ENCODE measurements at places on chromosomes 12 and 14.

- no peak for DNase-seq
Observed at GRCh38 chr14:78202163-78202562, 32.0 kb downstream of the NRXN3 start.

DNA sequence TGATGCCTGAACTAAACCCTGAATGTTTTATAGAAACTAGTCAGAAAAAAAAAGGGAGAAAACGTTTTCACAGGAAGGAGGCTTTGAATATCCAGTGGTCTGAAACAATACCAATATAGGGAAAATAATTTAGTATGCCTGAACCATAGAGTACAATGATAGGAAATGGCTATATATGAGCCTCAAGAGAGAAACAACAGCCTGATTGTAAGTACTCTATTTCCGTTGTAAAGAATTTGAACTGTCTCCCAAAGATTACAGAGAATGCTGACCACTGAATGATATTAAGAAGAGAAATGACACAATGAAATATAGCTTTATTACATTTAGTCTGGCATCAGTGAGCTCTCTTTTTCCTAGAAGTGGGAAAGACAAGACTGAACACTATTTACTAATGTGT, 5.5 kb upstream of the GABARAPL1 start:
- DNase-seq: no peak

DNA sequence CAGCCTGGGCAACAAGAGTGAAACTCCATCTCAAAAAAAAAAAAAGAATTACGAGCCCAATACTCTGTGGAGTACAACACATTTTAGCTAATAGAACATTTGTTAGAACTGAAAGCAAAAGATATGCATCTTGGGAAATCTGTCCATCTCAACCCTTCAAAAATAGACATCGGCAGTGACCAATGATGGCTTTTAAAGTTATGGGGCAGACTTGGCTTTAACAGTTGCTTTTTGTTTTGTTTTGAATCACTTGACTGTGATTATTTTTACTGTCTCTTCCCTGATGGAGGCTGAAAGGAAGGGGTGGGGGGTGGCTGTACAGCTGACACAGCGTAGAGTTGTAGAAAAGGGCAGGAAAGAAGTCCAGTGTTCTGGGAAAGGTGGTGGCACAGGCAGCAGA, 2.2 kb downstream of the FKBP11 start:
- DNase-seq: no peak

GRCh38 chr12:53854701-53855316, 83.8 kb upstream of the HOXC13 start:
- no peak for DNase-seq

GRCh38 chr12:68245180-68246021, 8.0 kb downstream of the IL22 start:
- no peak for DNase-seq

GRCh38 chr14:91341751-91342154, 75.9 kb downstream of the CCDC88C start:
- no peak for DNase-seq

DNA sequence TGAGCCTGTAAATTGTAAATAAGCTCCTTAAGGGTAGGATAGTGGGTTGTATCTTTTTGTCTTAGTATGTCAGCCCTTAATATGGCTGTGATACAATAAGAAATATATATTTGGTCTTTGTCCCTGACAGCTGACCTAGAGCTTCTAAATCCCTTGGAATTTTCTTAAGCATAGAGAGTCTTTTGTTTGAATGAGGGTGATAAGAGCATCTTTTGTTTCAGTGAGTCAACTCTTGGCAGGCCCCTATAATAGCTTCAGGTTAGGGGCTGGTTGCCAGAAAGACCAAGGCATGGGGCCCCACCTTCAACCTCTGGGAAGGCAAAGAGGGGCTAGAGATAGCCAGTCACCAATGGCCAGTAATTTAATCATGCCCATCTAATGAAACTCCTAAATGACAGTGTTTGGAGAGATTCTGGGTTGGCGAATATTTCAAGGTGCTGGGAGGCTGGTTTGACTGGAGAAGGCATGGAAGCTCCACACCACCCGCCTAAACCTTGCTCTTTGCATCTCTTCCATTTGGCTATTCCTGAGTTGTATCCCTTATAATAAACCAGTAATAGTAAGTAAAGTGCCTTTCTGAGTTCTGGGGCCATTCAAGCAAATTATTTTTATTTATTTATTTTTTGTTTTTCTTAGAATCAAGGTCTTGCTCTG, 10.5 kb downstream of the PALS1 start:
- DNase-seq: no peak

DNA sequence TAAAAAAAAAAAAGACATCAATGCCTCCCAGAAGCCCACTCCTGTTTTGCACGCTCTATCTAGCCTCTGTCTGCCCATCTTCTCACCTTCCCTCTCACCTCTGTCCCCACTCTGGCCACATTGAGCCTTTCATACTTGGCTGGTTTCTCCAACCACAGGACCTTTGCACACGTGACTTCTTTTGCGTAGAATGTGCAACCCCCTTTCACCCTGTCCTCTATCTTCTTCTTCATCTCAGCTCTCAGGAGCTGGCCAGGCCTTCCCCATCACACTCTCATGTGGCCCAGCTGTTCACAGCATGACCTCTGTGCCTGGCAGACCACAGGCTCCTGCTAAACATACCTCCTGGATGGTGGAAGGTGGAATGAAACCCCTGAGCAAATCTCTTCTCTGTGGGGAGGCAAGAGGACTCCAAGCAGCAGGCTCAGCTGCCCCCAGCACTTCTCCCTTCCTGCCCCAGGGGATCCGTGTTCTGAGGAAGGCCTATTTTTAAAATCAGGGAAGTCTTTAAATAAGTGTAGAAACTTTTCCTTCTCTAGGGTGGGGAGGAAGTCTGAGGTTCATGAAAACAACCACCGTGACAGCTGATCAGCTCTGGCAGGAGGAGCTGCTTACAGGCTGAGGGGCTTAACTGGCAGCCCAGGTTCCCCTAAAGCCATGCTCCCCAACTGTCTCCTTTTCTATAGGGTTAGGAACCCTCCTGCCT, 11.6 kb downstream of the HVCN1 start:
- DNase-seq: no peak

- DNase-seq: no peak
Observed at GRCh38 chr14:34623506-34623905, 6.4 kb downstream of the SNX6 start.

DNA sequence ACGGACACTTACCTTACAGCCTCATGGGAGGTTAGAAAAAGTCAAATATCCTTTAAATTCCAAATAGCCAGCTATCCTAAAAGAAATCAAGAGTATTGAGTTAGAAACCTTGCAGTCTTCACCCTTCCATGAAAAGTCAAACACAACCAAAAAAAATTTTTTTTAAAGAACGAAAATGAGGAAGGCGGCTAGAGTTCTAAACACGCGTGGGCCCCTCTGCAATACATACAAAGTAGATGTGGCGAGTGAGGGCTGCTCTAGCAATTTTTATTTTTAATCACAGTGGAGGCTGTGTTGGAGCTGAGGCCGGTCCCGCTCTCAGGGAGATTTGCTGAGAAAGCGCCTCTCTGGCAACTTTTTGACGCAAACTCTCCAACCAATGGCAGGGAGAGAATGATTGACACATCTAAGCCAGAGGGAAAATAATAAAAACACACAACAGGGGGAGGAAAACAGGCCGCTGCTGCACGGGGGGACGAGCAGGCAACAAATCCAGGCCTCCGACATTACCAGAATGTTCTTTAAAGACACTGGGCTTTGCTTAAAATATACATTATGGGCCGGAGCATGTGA, at the start of gene OTX2:
Gene OTX2 (minus strand): TSS at position 333 of the 573 bp plus-strand sequence. CDS start 5,023 bp downstream, outside the sequence.
- DNase-seq: no peak

GRCh38 chr14:61080591-61081010, 99.6 kb downstream of the SLC38A6 start:
- DNase-seq: no peak

- DNase-seq: no peak
Observed at GRCh38 chr12:75951399-75952278, 79.9 kb downstream of the PHLDA1 start.

DNA sequence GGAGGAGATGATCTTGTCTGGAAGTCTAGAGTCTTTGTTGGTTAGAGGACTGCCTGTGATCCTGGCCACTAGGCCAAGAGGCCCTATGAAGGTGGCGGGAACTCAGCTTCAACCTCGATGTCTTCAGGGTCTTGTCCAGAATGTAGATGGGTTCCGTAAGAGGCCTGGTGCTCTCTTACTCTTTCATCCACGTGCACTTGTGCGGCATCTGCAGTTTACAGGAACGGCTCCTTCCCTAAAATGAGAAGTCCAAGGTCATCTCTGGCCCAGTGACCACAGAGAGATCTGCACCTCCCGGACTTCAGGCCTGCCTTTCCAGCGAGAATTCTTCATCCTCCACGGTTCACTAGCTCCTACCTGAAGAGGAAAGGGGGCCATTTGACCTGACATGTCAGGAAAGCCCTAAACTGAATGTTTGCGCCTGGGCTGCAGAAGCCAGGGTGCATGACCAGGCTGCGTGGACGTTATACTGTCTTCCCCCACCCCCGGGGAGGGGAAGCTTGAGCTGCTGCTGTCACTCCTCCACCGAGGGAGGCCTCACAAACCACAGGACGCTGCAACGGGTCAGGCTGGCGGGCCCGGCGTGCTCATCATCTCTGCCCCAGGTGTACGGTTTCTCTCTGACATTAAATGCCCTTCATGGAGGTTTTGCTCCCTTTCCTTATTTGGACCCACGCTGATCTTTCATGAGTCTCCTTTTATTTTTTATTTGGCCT, 17.7 kb downstream of the WNT5B start:
- no peak for DNase-seq

DNA sequence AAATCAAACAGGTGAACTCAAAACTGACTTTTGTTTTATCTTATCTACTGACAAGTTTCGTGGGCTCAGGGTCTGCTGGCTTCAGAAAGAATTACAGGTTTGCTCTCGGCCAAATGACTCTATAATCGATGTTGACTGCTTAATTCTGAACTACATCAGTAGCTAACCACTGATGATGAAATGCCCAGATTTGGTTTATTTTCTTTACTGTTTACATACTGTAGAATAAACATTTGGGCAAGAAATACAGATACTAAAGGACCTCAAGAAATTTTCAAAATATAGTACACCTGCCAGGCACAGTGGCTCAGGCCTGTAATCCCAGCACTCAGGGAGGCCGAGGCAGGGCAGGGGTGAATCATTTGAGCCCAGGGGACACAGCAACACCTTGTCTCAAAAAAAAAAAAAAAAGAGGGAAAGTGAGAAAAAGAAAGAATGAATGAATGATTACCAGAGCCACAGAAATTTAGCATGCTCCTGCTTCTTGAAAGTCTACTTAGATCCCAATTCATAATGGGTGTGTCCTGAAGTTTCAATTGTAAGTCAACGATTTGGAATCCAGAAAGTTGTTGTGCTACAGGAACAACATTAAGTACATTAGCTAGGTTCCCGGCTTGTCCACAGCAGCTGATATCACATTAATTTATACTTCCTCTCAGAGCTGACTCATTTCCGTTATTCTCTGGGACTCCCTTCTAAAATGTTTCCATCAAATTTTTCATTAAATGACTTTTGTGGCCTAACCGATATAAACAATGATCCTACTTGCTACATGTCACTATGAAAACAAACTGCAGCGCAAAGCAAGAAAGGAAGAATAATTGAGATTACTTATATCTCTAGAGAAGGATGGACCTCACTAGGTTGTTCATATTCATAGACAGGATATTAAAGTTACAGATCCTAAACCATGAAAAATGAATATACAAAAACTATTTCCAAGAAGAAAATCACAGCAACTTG, 134.3 kb downstream of the MED13L start:
- no peak for DNase-seq

All from cortex of kidney (tissue), 1 donor.